ENCODE measurements at places on chromosomes 12 and 14.

- DNase-seq = no peak
These were observed 2.4 kb downstream of the DHRS2 start for GRCh38 chr14:23638414-23639047.

- DNase-seq = no peak
These were observed 11.6 kb upstream of the TESPA1 start for GRCh38 chr12:54996205-54996604.

- no peak for DNase-seq
These were observed 52.5 kb downstream of the NTF3 start for GRCh38 chr12:5484426-5484825.

DNA sequence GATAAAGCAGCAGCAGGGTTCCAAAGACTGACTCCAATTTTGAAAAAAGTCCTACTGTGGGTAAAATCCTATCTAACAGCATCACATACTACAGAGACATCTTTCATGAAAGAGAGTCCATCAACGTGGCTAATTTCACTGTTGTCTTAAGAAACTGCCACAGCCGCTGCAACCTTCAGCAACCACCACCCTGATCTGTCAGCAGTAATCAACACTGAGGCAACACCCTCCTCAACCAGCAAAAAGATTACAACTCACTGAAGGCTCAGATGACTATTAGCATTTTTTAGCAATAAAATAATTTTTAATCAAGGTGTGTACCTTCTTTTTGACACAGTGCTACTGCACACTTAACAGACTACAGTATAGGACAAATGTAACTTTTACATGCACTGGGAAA, 6.6 kb downstream of the CAPRIN2 start:
- DNase-seq = no peak

- no peak for DNase-seq
These were observed 242.9 kb downstream of the CHST11 start for GRCh38 chr12:104699489-104700190.

GRCh38 chr12:108321688-108322087, 17.4 kb downstream of the CMKLR1 start:
- DNase-seq = no peak

- DNase-seq = no peak
These were observed 1374.6 kb downstream of the FSCB start for GRCh38 chr14:43132441-43132840.

- DNase-seq = no peak
These were observed 12.5 kb downstream of the RAB21 start for GRCh38 chr12:71767183-71767582.

DNA sequence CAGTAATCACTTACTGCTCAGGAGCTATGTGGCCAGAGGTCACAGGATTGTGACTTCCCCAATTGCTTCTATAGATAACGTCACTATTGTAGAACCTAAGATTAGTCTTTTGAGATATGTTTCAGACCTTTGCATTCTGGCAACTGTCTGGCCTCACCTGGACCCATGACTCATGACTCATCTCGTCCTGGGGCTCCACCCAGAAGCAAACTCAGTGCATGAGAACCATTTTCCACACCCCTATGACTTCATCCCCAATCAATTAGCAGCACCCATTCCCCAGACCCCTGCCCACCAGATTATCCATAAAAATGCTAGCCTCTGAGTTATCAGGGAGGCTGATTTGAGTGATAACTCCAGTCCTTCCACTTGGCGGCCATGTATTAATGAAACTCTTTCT, 186.9 kb downstream of the EMP1 start:
- no peak for DNase-seq

GRCh38 chr12:20547816-20548575, 147.1 kb upstream of the SLCO1C1 start:
- peak; percentile 81 for DNase-seq

DNA sequence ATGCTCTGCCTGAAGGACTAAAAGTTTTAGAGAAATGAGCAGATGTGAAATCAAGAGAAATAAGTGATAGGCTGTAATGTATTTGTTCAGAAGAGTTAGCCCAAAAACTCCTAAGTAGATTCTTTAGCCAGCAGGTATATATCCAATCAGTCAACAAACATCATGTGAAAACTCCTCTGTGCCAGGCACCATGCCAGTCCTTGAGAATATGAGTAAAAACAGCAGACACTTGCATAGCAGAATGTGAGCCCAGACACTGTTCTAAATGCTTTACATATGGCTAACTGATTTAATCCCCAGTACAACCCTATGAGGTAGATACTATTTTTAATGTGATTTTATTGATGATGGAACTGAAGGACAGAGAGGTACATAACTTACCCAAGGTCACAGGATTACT, 329.8 kb downstream of the PAWR start:
- DNase-seq = no peak

DNA sequence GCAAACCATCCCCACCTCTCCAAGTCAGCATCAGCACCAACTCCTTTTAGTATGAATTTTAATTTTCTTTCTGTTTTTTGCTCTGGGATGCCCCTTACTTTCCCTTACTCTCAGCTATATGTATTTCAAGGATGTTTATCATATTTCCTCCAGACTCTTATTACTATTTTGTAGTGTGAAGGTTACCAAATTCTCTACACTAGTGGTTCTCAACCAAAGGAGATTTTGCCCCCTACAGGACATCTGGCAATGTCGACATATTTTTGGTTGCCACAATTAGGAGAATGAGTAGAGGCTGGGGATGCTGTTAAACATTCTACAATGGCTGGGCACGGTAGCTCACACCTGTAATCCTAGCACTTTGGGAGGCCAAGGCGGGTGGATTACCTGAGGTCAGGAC, 29.1 kb upstream of the SOS2 start:
- no peak for DNase-seq

DNA sequence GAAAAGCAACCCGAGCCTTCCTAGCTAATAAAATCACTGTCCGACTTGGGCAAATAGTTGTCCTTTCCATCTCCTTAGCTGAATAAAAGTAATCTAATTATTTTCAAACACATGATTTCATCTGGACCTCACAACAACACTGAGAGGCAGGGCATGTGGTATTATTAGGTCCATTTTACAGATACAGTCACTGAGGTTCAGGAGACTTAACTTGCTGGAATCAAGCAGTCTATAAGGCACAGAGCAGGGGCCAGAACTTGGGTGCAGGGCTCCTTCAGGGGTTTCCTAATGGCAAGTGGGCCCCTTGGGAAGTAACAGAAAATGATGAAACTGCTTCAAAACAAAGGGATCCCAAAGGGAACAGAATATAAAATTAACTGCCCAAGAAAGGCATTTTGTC, 15.5 kb downstream of the PLXNC1 start:
- DNase-seq = no peak

DNA sequence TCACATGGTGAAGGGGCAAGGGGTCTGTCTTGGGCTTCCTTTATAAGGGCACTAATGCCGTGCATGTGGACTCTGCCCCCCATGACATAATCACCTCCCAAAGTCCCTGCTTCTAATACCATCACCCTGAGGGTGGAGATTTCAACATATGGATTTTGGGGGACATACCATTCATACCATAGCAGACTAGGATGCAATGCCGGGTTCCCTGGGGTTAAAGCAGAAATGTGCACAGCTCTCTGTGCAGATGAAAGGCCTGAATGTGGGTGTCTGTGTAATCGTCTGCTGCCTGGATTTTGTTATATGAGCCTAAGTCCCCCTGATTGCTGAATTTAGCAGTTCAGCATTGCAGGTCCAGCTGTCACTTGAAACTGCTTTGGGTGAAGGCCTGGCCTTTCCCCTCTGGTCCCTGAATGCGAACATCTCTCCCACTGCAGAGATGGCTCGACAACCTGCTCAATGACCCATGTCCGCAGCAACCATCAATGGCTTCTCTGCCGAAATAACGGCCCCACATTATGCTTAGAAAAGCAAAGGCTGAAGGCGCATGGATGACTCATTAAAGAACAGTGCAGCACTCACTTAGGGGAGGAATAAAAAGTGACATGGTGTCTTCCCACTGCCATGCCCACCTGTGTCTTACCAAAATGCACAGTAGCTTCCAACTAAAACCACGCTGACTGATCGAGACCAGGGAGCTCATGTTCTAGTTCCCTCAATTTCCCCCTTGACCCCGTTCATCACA, 286.3 kb downstream of the DPF3 start:
- no peak for DNase-seq

- DNase-seq = peak; percentile 85
These were observed 145.0 kb downstream of the PRKCH start for GRCh38 chr14:61466249-61466904.

DNA sequence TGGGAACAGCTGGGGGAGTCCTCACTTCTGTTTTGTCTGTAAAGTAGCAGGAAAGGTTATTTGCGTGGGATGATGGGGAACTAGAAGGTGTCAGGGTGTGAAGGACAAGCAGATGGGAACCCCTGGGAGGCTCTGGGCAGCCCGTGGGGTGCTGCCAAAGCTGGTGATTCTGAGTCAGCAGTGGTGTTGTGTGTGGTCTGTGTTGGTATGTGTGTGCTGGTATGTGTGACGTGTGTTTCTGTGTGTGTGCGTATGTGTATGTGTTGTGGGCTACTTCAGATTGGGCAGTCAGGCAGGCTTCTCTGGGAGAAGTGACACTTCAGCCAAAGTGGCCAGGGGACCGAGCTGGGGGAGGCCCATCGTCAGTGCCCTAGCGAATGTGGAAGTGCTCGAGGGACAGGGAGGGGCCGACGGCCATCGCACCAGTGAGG, 15.3 kb upstream of the BDKRB2 start:
- DNase-seq = peak; percentile 75

DNA sequence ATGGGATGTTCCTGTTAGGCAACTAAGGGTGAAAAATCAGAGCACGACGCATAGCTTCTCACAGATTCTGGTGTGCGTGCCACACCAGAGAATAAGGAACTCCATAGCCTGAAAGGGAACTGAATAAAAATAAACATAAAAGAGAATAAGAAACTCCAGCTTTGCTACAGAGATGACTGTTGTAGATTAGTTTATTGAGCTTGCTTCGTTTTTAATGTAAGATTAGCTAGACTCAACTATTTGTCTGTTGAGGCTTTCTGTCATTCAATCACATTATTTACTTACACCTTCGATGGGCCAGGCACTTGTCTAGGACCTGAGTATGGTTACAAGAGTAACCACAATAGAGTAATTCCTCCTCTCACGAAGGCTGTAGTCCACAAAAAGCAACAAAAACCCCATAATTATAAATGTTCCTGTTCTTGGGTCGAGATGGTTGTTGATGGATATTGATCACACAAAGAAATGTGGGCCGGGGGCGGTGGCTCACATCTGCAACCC, 807 bp upstream of the ZCCHC8 start:
- no peak for DNase-seq

DNA sequence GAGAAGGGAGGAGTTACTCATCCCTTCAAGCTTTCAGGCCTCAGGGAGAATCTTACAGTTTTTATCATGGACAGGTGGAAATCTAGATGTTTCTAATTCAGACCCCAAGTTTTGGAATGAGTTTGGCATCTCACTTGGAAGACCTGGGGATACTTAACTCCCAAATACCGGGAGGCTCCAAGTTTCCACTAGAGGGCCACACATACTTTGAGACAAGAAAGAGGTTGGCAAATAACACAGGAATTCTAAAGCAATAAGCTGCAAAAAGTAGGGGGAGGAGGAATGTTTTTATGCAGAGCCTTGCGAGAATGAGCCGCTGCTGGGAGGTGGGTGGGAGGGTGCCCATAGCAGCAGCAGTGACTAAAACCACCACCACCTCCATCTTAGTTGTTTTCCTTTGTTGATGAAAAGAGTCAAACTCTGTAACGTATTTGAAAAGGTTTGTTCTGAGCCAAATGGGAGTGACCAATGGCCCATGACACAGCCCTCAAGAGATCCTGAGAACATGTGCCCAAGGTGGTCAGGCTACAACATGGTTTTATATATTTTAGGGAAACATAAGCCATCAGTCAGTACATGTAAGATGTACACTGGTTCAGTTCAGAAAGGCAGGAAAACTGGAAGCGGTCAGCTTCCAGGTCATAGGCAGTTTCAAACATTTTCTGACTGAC, 34.2 kb upstream of the RNASE1 start:
- DNase-seq = peak; percentile 52

- no peak for DNase-seq
These were observed 19.4 kb downstream of the PLCZ1 start for GRCh38 chr12:18718462-18718861.

DNA sequence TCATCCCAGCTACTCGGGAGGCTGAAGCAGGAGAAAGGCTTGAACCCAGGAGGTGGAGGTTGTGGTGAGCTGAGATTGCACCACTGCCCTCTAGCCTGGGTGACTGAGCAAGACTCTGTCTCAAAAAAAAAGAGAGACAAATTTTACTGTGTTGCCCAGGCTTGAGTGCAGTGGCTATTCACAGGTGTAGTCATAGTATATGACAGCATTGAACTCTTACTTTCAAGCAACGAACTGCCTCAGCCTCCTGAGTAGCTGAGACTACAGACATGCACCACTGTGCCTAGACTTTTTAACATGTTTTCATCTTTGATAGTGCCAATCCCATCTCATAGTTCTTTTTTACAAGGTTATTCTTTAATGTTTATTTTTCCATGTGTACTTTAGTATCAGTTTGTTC, 13.7 kb downstream of the ARID2 start:
- no peak for DNase-seq

DNA sequence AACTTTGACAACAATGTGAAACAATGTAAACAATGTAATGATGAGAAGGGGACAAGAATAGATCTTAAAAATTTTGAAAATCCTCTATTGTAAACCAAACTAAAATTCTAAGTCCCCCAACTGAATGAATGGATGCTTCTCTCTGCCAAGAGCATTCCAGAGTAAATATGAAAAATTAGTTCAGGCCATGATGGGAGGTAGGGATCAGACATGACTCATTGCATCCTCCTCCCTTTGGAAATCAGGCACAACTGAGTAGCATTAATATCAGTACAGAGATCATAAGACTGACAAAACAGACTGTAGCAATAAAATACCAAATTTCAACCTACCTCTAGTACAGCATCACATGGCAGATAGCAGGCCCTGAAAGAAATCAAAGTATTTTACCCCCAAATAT, 559.9 kb downstream of the C12orf50 start:
- no peak for DNase-seq

- DNase-seq = no peak
These were observed 32.9 kb downstream of the RAB21 start for GRCh38 chr12:71787580-71787979.

DNA sequence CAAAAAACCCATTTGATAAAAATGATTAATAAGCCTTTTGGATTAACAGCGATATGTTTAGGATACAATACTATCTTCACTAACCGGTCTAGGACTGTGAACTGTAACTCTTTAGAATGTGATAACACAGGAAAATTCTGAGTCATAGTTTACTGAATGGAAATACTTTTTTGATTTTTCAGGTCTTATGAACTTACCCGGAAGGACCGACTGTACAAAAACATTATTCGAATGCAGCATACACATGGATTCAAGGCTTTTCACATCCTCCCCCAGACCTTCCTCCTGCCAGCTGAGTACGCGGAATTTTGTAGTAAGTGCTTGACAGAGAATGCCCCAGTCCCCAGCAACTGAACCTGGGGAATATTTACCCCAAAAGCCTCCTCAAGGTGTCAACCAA, 29.0 kb downstream of the TTLL5 start:
- no peak for DNase-seq

- DNase-seq = peak; percentile 62
These were observed 29.5 kb upstream of the HIGD1C start for GRCh38 chr12:50922820-50923219.
